Stimulated activated CD8-positive, alpha-beta memory T cell treated with anti-CD3 and anti-CD28 coated beads, Interleukin-4, amount 100 ng/mL, for 48 hours (primary cell): ENCODE measurements at places on chromosomes 13 and 19.
A peak's percentile ranks its signal among the peaks of the same experiment; 100 is the strongest.

DNA sequence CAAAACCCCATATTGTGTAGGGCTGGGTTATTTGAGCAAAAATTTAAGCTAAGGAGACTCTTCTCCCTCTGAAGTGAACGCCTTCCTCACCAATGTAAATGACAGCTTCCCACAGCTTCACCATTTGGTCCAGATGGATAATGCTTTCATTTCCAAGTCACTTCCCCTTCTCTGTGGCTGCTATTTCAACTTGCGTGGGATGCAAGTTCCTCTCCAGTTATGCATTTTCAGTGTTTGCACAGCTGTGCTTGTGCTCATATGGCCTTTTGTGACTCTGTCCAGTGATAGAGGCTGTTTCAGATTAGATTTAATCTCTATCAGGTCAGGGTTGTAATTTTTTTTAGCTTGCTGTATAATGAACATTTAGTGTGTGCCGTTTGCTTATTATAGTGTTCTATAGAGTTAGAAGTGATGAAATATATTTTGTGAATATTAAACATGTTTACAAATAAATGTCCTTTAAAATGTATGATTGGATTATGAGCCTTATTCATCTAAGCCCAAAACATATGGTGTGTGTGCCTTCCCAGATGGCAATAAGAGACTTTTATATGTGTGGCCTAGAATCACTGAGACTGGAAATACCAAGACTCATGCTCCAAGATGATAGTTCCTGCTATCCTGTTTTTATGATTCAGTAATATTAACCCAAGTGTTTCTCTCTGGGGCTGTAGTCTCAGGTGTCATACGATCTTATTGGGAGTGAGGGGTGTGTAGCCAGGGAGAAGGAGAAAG, 86.6 kb downstream of the TNFRSF19 start:
- no peak for DNase-seq

GRCh38 chr19:47663911-47664771, 49.1 kb upstream of the EHD2 start:
- DNase-seq = no peak

DNA sequence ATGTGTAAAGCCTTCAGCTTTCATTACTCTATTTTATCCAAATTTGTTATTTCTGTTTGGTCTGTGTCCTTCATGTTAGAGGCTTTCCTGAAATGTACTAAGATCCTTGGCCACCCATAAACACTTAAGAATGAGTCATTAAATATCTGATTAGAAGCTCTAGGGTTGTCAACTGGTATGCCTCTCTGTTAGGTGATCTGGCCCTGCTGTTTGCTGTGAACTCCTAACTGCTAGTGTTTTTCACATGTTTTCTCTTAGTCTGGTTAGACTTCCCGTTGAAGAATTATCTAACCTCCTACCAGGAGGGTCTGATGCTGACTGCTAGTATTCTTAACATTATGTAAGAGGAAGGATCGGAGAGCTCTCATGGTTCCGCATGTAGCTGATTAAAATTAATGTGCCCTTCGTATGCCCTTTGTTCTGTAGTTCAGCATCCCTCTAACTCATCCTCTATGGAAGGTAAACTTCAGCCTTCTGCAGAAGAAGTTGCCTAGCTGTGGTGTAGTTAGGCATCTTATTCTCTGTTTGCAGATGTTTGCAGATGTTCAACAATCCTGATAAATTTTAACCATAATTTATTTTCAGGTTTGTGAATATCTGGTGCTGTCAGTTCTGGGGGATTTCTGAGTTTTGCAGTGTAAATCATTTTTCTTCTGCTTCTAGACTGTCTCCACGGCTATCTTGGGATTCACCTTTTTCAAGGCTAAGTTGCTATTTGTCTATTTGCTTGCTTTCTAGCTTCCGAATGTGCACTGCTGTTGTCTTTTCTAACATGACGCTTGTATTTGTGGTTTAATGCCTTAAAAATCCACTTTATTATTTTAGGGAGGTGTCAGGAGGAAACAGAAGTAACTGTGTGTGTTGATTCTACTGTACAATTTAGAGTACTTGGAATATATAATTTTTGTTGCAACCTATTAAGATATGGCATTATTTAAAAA, 207.2 kb upstream of the SPRY2 start:
- DNase-seq = no peak

GRCh38 chr13:29464105-29464679, 131.3 kb downstream of the SLC7A1 start:
- DNase-seq = peak; percentile 1

- DNase-seq = no peak
Observed at GRCh38 chr13:98746968-98747367, 5.5 kb downstream of the SLC15A1 start.

- DNase-seq = no peak
Observed at GRCh38 chr13:64767054-64767453, 2463.1 kb downstream of the PCDH9 start.

DNA sequence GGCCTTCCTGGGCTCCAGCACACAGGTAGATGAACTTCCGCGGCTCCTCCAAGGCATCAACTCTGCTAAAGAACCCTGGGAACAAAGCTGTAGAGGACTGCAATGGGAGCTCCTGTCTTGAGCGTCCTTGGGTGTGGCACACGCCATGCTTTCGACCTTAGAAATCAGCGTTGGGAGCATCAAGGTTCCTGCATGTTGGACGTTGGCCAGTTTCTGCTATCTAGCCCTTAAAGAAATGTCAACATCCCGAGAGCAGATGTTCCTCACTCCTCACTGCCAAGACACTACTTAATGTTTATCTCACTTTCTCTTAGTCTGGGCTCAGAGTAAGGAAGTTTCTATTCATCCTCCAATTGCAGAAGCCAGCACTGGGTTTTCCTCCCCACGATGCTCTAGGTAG, 70.6 kb upstream of the MEDAG start:
- DNase-seq = no peak

GRCh38 chr13:94427313-94427953, 52.0 kb downstream of the DCT start:
- no peak for DNase-seq

DNA sequence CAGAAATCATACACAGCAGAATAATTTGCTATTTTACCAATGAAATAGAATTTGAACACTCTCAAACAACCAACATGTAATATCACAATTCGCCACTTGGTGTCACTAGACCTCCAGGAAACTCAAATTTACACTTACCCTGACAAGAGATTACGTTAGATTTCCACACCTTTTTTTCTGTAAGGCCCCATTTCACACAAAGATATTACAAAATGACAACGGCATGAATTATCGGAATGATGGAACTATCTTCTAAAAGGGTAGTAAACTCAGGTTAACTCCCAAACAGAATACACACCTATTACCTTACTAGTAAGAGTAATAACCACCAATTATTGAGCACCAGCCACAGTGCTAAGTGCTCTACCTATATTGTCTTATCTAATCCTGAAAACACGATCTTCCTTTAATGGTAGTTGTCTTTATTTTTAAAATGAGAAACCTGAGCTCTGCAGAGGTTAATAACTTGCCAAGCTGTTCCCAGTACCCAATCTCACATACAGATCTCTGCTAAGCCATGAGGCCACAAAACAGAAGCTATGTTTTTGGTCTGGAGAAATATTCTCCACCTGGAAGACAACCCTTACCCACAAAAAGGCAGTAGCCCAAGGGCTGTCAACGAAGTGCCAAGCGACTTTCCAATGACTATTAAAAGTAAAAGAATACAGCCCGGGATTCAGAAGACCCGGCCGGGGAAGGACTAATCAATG, 152.4 kb downstream of the DCLK1 start:
- peak; percentile 37 for DNase-seq

DNA sequence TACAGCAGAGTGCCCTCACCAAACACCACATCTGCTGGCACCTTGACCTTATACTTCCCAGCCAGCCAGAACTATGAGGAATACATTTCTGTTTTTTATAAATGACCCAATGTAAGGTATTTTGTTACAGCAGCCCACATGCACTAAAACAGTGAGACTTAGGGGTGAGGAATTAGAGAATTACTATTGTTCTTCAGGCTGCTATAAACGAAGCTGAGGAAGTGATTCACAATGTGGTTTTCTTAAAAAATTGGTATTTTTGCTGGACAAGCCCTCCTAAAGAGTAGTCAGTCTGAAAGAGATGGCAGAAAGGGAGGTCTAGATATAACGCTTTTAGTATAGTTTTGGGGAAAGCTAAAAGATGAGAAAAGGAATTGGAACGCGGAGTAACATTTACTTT, 101.0 kb downstream of the SLITRK6 start:
- no peak for DNase-seq

- DNase-seq = no peak
Observed at GRCh38 chr19:41297628-41298347, 12.2 kb upstream of the CCDC97 start.
